ENCODE measurements at places on chromosomes 3 and 15. TPM values are rescaled to one million over a fixed set of nuclear protein-coding genes. Genes with fewer than 3 reads are reported as not detected.
A peak's percentile ranks its signal among the peaks of the same experiment; 100 is the strongest.

DNA sequence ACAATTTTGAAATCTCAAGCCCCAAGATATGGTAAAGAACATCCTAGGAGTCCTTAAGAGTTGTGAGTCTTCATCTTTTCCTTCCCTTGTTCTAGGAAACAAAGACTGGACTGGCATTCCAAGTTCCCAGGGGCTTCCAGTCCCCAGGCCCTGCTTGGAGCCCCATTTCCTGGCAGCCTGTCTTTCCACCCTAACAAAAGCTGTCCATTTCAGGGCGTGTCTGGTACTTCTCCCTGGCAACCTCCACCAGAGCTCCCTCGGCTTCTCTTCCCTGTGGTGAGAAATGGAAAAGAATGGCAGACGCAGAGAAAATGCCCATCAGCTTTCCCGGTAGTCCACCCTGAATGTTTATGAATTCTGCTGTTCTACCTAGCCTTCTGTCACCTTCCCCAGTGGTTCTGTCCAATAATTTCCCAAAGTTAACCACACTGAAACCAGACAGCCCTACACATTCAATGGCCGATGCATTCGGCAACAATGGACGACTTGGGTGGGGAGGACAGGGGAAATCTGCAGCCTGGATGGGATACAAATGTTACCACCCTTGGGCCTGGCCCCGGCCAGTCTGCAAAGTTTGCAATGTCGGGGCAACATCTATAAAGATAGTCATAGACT is 6.8 kb downstream of the RAB6B start:
- no peak overlapping the region for H3K4me3 ChIP-seq
- H3K36me3 ChIP-seq = no peaks in the 10 kb centered on the region
- H3K27ac ChIP-seq = no peak overlapping the region
- DNase-seq = no peak

CADM2 gene
- not detected for total RNA-seq

DNA sequence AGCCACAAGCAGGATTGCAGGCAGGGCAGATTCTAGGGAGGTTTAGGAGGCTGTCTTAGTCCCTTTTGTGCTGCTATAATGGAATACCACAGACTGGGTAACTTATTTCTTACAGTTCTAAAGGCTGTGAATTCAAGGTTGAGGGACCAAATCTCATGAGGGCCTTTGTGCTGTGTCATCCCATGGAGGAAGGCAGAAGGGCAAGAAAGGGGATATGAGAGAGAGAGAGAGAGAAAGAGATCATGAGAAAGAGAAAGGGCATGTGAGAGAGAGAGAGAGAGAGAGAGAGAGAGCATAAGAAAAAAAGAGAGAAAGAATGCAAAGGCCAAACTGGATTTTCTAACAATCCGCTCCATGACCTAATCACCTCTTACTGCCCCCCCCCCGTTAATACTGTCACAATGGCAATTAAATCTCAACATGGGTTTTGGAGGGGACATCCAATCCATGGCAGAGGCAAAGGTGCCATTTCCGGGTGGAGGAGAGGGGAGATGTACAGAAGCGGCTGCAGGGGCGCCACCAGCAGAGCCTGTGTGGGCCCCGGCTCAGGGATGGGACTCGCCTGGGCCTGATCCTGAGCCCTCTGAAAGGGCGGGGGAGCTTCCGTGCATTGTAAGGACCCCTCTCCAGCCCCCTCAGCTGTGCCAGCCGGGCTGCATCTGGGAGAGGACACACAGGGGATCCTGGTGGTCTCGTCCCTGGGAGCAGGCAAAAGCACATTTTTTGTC is 20.5 kb downstream of the MRPS11 start:
- H3K4me1 ChIP-seq = no peaks in the 10 kb centered on the region
- H3K27me3 ChIP-seq = no peaks in the 10 kb centered on the region
- no peak for DNase-seq

DNA sequence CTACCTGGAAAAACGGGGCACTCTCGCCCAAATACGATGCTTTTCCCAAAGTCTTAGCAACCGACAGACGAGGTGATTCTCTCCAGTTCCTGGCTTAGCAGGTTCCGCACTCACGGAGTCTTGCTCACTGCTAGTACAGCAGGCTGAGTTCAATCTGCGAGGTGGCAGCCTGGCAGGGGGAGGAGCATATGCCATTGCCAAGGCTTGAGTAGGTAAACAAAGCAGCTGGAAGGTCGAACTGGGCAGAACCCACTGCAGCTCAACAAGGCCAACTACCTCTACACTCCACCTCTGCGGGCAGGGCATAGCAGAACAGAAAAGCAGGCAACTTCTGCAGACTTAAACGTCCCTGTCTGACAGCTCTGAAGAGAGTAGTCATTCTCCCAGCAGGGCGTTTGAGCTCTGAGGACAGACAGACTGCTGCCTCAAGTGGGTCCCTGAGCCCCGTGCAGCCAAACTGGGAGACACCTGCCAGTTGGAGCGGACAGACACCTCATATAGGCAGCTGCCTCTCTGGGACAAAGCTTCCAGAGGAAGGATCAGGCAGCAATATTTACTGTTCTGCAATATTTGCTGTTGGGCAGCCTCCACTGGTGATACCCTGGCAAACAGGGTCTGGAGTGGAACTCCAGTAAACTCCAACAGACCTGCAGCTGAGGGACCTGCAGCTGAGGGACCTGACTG is 73.4 kb upstream of the CADM2 start:
- H3K36me3 ChIP-seq = no peaks in the 10 kb centered on the region
- H3K4me3 ChIP-seq = no peak overlapping the region
- no peak overlapping the region for H3K27ac ChIP-seq
- H3K4me1 ChIP-seq = no peaks in the 10 kb centered on the region
- no peak for DNase-seq
- no peaks in the 10 kb centered on the region for H3K27me3 ChIP-seq

DNA sequence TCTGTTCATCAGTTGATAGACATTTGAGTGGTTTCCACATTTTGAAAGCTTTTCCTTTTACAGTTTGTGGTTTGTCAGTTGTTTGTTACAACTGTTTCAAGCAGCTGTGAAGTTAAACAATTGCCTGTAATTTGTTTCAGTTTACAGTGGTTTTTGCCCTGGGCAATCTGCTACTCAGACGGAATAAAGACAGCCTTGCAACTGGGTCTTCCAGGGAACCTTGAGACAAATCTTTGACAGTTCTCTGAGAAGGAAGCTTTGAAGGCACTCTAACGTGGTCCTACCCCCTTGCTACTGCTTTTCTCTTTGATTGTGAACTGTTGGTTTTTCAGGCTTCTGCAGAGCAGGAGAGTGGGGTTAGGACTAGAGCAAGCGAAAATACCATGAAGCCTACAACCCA is 28.0 kb downstream of the LRRC28 start:
- H3K27ac ChIP-seq = peak overlapping the region; percentile 79
- H3K27me3 ChIP-seq = no peaks in the 10 kb centered on the region
- H3K4me1 ChIP-seq = peaks cover 41% of the 10 kb centered on the region
- no peak overlapping the region for H3K4me3 ChIP-seq
- no peak for DNase-seq

GRCh38 chr15:75355369-75355768 is 8.5 kb downstream of the NEIL1 start:
- H3K36me3 ChIP-seq = peaks cover 6% of the 10 kb centered on the region
- no peak for DNase-seq
- H3K4me1 ChIP-seq = peaks cover 5% of the 10 kb centered on the region
- H3K27me3 ChIP-seq = no peaks in the 10 kb centered on the region

HGD gene
- total RNA-seq = 0.12 TPM

DNA sequence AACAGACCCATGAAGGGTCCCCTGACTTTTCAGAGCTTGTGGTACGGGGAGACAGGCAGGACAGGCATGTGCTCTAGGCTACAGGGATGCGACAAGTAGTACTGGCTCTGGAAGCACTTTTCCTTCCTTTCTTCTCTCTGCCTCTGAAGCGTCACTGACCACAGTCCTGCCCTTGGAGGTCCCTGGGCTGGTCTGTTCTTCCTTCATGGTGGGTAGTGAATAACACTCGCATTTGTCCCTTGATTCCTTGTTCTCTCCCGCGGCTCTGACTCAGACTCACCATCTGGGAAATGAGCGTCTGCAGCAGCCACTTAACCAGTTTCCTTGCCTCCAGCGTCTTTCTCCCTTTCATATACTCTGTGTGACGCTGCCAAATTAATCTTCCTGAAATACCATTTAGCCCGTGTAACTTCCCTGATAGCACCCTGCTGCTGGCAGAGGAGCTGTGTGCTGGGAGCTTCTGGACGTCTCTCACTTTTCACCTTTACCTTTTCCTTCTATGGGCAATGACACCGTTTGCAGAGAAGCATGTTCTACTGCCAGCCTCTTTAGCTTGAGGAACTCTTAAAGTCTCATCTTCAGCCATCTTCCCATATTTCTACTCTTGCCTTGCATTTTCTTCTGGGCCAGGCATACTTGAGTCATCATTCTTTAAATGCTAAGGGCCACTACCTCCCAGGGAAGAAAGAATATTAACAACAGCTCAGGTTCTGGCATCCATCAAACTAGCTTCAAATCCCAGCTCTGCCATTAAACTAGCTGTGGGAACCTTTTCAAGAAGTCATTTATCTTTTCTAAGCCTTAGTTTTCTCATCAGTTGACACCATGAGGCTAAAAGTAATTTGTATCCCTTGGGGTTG is 33.6 kb downstream of the TMEM45A start:
- H3K4me3 ChIP-seq = no peak overlapping the region
- peaks cover 12% of the 10 kb centered on the region for H3K27me3 ChIP-seq
- H3K36me3 ChIP-seq = no peaks in the 10 kb centered on the region

PCNP gene
- total RNA-seq = 231 TPM

HCLS1 gene
- 251 TPM for total RNA-seq

DNA sequence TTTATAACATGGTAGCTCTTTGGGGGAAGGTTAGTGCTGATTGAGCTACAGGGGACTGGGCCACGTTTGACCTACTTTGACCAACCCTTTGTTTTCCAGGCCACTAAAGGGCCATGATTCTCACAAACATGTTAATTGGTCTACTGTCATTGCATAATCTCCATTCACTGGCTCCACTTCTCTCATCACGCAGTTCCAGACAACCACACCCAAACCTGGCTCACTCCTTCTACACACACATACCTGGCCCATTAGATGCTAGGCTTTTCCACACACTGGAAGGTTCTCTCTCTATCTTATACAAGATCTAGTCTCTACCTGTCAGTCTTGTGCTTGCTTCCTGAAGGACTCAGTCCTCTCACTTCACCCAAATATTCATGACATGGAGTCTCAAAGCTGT is 15.9 kb downstream of the TGM5 start:
- peaks cover 20% of the 10 kb centered on the region for H3K4me1 ChIP-seq
- H3K27ac ChIP-seq = no peak overlapping the region
- DNase-seq = no peak
- peaks cover 7% of the 10 kb centered on the region for H3K27me3 ChIP-seq

AMIGO3 gene
- not detected for total RNA-seq

DPP8 gene
- total RNA-seq = 24.9 TPM

- peaks cover 25% of the 10 kb centered on the region for H3K36me3 ChIP-seq
- no peak for DNase-seq
- peaks cover 20% of the 10 kb centered on the region for H3K4me1 ChIP-seq
- peak overlapping the region; percentile 47 for H3K27ac ChIP-seq
Measured at GRCh38 chr3:66398228-66399025, 102.4 kb downstream of the LRIG1 start.

All from activated CD4-positive, alpha-beta memory T cell treated with anti-CD3 and anti-CD28 coated beads for 36 hours (primary cell).